Activated CD8-positive, alpha-beta memory T cell treated with anti-CD3 and anti-CD28 coated beads, Interleukin-2, amount 50 U/mL, for 48 hours (primary cell): ENCODE measurements at places on chromosomes 3 and 15.
A peak's percentile ranks its signal among the peaks of the same experiment; 100 is the strongest.

DNA sequence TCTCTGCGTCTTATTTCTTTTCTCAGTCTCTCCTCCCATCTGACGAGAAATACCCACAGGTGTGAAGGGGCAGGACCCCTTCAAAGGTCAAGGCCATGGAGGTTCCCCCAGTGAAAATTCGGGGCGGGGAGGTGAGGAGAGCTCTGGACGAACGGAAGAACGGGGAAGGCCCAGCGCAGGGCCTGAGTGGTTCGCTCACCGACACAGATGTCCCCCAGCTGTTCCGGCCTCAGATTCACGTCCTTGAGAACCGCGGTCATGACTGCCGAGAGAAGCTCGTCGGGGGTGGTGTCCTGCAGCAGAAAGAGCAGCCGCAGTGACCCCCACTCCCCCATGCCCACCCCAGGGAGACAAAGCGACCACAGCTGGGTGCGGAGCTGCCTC is 542 bp downstream of the ACAA1 start:
- DNase-seq, result peak; percentile 66

GRCh38 chr3:146948186-146948585 is 343.0 kb upstream of the PLSCR5 start:
- no peak for DNase-seq

DNA sequence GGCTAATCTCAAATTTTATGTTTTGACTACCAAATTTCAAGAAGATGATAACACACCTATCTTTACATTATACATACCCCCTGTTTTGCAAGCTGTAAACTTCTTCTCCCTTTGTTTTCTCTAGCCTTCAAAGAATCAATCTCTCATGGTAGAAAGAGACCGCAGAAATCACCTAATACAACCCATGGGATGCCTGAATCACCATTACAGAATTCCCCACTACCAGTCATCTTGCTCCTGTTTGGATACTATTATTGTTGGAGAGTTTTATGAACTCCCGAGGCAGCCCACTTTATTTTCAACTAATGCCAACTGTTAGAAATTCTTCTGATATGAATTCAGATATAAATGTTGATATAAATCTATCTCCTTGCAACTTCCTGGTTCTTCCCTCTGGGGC is 110.9 kb downstream of the FRMD5 start:
- DNase-seq, result no peak

- no peak for DNase-seq
These were observed 62.2 kb upstream of the ZNF280D start for GRCh38 chr15:56795502-56795901.

GRCh38 chr3:171526869-171527268 is 66.7 kb upstream of the TNIK start:
- DNase-seq, result no peak

DNA sequence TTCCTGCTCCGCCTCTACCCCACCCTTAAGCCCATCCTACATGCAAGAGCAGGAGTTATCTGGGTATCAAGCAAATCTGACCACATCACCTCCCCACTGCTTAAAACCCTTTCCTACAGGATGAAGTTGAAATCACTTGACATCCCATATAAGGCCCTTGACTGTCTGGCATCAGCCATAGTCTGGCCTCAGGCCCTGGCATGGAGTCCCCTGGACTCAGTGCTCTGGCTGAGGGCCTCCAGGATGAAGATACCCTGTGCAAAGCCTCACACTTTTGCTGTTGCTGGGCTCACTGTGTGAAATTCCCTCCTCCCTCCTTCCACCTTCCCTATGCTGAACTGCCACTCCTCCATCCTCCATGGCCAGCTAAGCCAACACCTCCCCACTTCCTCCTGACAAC is 65.2 kb upstream of the GLCE start:
- DNase-seq, result no peak

GRCh38 chr3:100173961-100174360 is 59.7 kb upstream of the FILIP1L start:
- DNase-seq, result no peak

DNA sequence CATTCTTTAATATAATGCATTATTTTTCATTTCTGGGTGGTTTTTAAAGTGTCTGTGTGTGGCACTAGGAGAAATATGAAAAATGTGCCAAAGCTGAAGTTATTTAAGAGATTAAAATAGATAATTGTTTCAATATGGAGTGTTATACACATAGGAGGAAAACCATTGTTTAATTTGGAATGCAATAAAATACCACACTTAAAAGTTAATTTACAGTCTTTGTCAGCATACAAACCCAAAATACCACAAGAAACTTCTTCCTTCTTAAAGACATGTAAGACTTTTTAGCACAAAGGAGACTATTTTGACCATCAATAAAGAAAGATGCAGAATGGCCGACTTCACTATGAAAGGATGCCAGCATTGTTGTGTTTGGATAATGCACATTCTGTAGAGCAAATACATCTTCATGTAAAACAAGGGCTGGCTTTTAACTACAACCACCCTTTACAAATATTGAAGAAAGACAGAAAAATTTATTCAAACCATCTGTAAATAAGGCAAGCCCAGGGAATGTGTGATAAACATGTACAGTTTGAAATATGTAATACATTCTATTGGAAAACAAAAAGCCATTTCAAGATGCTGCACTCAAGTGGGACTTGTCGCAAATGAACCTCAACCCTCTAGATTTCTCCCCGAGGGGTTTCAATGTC is 1146.6 kb downstream of the ROBO1 start:
- no peak for DNase-seq

DNA sequence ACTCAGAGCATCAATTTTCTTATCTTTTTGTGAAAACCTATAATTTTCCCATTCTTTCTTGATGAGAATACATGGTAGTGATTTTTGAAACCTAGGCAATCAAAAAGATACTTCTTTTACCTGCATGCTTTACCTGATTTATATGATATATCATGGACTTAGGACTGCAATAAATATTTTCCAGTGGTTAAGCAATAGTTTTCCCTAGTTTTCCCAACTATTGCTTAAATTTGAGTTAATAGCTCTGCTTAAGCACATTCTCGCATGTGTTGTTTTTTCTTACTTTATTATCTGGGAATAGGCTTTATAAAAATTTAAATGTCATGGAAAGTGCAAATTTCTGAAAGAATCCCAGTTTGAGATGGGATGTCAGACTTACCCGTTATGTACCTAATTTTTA is 465.1 kb upstream of the BCHE start:
- no peak for DNase-seq

DNA sequence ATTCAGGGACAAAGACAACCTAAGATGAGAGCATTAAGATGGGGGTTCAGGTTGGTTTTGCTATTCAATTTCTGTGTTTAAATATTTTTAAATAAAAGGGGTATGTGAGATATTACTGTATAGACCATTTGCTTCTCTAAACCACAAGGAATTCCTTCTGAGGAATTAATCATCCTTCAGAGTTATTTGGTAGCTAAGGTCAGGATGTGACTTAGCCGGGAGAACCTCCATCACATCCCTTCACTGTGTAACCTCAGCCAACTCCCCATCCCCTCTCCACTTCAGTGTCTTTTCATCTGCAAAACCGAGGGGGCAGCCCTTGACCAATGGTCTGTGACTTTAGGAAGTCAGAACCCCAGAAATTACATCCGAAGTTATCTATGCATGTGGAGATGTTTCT is 48.7 kb upstream of the SKOR1 start:
- DNase-seq, result no peak

GRCh38 chr15:61064651-61065050 is 164.5 kb downstream of the RORA start:
- no peak for DNase-seq

DNA sequence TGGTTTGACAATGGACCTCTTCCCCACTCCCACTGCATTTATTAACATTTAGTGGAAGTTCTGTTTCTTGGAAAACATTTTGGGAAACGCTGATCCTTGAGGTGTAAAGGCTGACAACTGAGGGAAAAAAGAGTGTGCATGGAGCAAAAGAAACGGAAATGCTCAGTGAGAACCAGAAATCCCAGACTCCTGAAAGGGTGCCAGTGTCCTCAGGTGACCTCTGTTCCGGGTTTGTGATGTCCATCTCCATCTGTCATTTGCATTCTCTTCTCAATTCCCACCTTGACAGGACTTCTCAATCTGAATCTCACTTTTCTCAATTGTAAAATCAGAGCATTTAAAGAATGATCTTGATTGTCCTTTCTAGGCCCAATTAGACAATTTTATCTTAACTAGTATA is 71.1 kb upstream of the FAM3D start:
- DNase-seq, result no peak

- no peak for DNase-seq
These were observed 38.1 kb downstream of the HSPBAP1 start for GRCh38 chr3:122755491-122755890.

DNA sequence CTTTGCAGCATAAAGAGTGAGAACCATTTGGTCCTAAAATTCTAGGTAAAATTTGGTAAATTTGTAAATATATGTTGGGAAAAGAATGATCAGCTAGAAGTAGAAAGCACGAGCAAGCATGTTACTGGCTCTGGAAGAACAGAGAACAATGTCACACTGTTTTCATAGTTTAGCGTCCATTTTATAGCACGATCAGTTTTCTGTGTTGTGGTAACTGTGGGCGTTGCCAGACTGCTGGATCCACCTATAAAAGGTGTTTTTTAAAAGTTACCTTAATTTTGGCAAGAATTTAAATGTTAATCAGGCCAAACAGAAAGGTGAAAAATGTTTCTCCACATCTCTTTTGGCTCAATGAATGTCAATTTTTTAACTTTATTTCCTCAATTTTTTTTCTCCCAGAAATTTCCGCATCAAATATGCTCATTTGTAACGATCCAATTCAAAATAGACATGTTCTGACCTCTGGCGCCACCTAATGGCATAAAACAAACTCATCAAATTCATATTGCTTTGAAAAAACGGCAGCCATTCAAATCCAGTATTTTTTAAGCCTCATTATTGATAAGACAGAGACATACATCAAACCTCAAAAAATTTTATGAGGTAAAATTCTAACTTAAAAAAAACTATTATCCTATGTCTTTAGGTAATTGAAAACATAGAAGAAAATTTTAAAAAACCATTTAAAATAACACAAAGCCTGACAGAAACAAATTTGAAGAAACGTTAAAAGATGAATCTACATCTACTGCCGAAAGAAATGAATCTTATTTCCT is 5.5 kb upstream of the GP5 start:
- no peak for DNase-seq

DNA sequence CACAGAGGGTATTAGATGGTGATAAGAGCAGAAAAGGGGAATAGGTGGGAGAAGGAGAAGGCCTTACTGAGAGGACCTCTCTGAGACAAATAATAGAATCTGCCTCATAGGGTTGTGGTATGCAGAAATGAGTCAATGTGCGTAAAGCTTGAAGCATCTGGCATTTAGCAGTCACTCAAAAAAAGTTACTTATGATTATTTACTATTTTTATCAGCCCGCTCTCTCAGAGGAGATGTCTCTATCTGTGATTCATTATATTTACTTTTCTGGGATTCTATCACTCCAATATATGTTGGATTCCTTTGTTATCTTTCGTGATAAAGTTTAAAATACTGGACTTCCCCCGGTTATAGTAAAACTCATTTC is 4.6 kb upstream of the TM4SF1 start:
- no peak for DNase-seq
